ENCODE measurements at places on chromosomes 13 and 19.

- no peak for DNase-seq
These were observed 7.5 kb downstream of the TEX29 start for GRCh38 chr13:111327730-111328573.

- DNase-seq = no peak
These were observed 904.5 kb downstream of the SLITRK6 start for GRCh38 chr13:84894749-84895148.

DNA sequence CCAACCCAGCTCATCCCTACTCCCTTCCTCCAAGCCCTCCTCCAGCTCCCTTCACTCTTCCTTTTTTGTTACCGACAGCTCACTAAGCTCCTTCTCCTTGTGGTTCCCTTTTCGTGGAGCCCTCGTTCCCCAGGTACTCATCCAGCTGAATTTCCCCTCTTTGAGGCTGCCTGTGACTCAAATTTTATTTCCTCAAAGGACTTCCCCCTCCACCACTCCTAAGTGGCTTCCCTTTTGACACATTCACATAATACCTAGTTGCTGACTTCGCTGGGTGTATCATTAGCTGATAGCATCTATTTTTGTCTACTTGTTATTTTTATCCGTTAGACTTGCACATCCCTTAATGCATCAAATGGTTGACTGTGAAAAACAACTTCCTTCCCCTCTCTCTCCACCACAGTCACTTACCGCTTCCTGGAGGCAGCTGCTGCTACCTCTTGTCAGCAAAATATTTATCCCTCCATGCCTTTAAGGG is 14.5 kb downstream of the FFAR2 start:
- DNase-seq = no peak

DNA sequence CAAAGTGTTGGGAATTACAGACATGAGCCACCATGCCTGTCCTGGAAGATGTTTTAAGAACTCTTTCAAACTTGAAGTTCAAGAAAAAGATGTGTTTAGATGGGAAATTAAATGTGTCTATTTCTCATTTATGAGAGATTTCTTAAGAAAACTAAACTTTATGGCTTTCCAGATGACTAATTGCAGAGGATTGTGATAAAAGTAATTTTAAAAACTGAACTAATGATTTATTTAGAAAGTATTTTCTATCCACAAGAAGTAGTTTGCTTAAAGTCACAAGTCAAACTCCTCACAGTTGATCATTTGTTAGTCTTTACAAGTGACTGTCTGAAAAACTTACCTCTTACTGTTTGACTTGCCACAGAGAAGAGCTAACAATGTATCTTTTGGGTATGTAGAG is 89.6 kb upstream of the SPRY2 start:
- peak; percentile 9 for DNase-seq

DNA sequence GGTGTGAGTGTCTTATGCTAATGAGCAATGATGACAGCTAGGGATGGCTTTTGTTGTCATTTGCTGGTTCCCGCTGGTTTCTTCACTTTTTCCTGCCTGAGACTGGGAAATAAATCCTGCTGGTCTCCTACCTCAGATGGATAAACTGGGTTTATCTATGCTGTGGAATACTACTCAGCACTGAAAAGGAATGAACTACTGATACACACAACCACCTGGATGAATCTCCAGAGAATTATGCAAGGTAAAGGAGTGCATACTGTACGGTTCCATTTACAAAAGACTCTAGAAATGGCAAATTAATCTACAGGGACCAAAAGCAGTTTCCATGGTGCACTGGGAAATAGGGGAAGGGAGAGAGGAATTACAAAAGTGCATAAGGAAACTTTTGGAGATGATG is 41.2 kb upstream of the UBE2L5 start:
- no peak for DNase-seq
